ENCODE measurements at places on chromosomes 6 and 20.
A peak's percentile ranks its signal among the peaks of the same experiment; 100 is the strongest.

DNA sequence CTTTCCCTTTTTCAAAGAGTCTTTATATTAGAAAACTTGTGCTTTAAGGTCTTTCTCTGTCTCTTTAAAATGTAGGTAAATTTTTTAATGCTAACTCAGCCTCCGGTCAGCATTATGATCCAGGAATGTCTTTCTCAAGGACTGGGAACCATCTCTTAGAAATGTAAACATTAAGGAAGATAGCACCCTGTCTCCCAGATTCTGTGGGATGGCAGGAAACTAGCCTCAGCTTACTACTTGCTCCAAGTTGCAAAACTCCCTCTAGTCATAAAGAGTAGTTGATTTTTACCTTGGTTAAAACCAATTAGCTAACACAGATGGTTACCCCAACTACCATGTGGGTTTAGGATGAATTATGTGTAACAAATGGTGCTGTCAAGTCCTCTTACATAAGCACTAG lies 4.7 kb upstream of the TAAR1 start:
- no peak for DNase-seq

- peak; percentile 4 for DNase-seq
These were observed 49.3 kb downstream of the GFRA4 start for GRCh38 chr20:3613821-3614440.

GRCh38 chr6:51857134-51857533 lies 230.3 kb downstream of the PKHD1 start:
- no peak for DNase-seq

- no peak for DNase-seq
These were observed 18.0 kb downstream of the HRH3 start for GRCh38 chr20:62202083-62202395.

- DNase-seq = no peak
These were observed 126.2 kb downstream of the RNF144B start for GRCh38 chr6:18513253-18513798.

DNA sequence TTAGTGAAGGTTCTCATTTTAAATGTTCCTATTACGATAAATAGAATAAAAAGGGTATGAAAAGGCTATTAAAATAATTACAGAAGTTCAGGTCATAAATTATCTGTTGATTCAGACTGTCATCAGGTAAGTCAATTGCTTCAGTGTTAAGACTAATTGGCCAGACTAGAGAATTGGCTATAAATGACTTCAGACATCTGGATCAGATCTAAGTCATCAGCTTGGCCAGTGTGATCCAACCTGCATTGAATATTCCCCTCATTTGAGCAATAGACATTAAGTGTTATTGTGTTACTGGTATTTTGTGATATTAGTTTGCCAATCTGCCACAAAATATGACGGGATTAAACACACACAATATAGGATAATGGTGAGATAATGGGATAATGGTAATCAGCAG lies 377.6 kb upstream of the CITED2 start:
- no peak for DNase-seq

DNA sequence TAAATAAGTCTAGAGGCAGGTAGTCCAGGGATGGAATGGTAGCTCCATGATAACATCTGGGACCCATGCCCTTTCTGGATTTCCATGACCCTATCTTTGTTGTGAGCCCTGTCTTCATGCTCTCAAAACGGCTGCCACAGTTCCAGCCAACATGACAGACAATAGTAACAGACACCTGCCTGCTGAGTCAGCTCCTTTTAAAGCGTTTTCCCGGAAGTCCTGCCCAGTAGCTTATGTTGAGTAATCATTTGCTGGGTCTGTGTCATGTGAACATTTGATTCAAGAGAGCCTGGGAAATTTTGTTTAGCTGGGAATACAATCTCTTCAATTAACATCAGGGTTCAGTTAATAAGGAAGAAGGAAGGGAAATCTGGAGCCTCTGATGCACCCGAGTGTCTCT lies 262.2 kb upstream of the SULF2 start:
- DNase-seq = no peak

DNA sequence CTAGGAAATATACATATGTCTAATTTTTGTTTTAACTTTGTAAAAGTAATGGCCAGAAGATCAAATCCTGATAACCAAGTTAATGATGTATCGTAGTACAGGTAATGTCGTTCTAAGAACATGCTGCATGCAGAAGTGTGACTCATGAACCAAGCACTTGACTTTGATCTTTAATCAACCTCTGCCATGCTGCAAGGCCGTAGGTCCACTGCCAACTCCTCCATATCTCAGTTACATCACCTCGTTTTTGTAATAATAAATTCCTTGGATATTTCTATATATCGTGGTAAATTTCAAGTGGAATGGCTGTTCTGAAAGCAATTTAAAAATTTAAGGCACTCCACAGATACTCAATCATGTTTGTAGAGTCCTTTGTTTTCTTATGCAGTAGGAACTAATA lies 771.7 kb downstream of the EPHA7 start:
- DNase-seq = no peak

DNA sequence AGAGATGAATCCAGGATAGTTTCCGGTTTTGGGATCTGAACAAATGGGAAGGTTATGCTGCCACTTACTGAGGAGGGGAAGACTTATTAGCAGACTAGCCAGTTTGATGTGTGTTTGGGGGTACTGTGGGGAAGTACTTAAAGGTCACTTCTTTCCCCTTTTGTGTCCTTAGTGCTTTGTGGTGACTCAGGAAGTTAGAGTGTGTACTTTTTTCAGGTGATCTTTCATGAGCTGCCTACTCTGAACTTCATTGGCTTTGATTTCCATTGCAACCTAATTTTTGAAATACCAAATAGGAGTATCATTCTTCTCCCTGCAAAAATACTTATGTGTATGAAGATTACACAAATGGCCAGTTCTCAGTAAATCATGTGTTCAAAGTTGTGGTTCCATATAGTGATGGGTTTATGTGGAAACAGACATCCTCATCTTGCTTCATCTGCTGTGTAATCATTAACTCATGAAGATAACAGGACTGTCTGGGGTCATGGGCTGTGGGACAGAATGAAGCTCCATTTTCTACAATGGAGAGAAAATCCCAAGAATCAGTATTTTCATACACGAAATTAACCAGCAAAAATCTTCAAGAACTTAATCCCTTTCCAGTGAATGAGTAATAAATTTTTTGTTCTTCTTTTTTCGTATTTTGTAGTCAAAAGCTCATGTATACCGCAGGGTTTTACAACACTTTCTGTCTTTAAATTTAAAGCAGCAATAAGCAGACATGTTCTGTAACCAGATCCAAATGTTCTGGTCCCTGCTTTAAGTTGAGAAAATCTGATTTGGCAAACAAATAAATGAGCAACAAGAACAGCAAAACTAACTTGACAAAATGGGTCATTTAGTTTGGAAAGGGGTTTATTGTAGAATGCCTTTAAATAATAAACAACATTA lies 272.2 kb upstream of the FLRT3 start:
- DNase-seq = no peak

GRCh38 chr6:41071501-41071922 lies 644 bp downstream of the OARD1 start:
- DNase-seq = no peak

- no peak for DNase-seq
These were observed 31.8 kb downstream of the KCNK5 start for GRCh38 chr6:39197521-39197920.

GRCh38 chr20:51660672-51661608 lies 107.2 kb downstream of the ATP9A start:
- DNase-seq = peak; percentile 88
